Endothelial cell of umbilical vein (primary cell): ENCODE measurements at places on chromosomes 5 and 9. TPM values are rescaled to one million over a fixed set of nuclear protein-coding genes. Genes with fewer than 3 reads are reported as not detected.

The MUSK gene
- total RNA-seq, result not detected in 2 replicates

The CSF1R gene
- total RNA-seq, result not detected in 2 replicates

The FOXD4L4 gene
- 0.15 and 0.39 TPM in 2 replicates for total RNA-seq

The CDO1 gene
- total RNA-seq, result 1.3 and 1.7 TPM in 2 replicates

The ERGIC1 gene
- 105 and 118 TPM in 2 replicates for total RNA-seq

The PARP8 gene
- 0.18 and 0.60 TPM in 2 replicates for total RNA-seq

The GRM6 gene
- total RNA-seq, result not detected in 2 replicates

The FIBCD1 gene
- not detected in 2 replicates for total RNA-seq

The CMYA5 gene
- total RNA-seq, result 0.09 and 0.20 TPM in 2 replicates

The CHSY3 gene
- 6.8 and 8.4 TPM in 2 replicates for total RNA-seq

The PNPLA7 gene
- 1.9 TPM in 2 replicates for total RNA-seq

The FBXO38 gene
- total RNA-seq, result 52.9 and 65.6 TPM in 2 replicates

The PCDHB2 gene
- total RNA-seq, result 0.23 and 0.58 TPM in 2 replicates

The SH3TC2 gene
- 3.3 and 4.3 TPM in 2 replicates for total RNA-seq

The CDC20B gene
- 0.14 and 0.22 TPM in 2 replicates for total RNA-seq

The MCC gene
- total RNA-seq, result 23.0 and 27.5 TPM in 2 replicates

The MRNIP gene
- 17.6 and 19.1 TPM in 2 replicates for total RNA-seq

The FOXD4L6 gene
- total RNA-seq, result 0.35 TPM in 1 of 2 replicates, not detected in the other

The WNK2 gene
- total RNA-seq, result not detected in 2 replicates

The MCIDAS gene
- not detected in 2 replicates for total RNA-seq

The ELAVL2 gene
- total RNA-seq, result 0.18 and 0.20 TPM in 2 replicates

The SPDL1 gene
- 46.8 and 51.8 TPM in 2 replicates for total RNA-seq

The KIAA1958 gene
- total RNA-seq, result 5.0 and 5.2 TPM in 2 replicates

The TMC1 gene
- total RNA-seq, result 0.48 and 1.5 TPM in 2 replicates

The SOX30 gene
- not detected in 2 replicates for total RNA-seq

The FYB1 gene
- total RNA-seq, result 0.44 TPM in 1 of 2 replicates, not detected in the other

The PCDHAC2 gene
- 0.90 and 1.00 TPM in 2 replicates for total RNA-seq

The TCERG1 gene
- total RNA-seq, result 82.2 and 98.4 TPM in 2 replicates

The SPATA6L gene
- total RNA-seq, result 1.5 and 1.6 TPM in 2 replicates

The CXCL14 gene
- not detected in 2 replicates for total RNA-seq

The NOL8 gene
- total RNA-seq, result 36.1 and 41.6 TPM in 2 replicates

The DPM2 gene
- 41.9 and 47.9 TPM in 2 replicates for total RNA-seq
